ENCODE measurements at places on chromosomes 12 and 14.
A peak's percentile ranks its signal among the peaks of the same experiment; 100 is the strongest.

DNA sequence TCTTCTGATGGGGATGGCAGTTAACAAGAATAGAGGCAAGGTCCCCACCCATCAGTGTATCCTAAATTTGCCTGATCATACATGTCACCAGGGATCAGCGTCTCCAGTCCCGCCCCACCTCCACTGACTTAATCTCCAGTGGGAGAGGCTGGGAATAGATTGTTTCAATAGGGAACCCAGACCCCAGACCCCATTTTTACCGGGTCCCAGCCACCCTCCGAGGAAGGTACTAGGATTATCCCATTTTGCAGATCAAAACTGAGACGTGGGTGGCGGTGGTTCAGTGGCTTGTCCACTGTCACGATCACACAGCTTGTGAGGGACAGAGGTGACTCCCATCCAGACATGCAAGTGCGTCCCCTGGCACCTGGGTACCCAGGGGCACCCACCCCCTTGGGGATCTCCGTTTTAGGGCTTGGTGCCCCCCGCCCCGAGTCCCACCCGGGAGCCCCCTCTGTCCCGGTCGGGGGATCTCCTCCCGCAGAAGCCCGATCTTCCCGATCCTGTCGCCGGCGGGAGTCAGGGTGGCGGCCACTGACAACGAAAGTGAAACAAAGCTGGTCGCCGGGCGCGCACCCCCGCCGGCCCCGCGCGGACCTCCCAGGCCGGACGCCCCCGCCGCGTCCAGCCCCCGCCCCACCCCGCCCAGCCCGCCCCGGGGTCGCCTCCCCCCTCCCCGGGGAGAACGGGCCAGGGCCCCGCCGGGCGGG, 523 bp downstream of the WSB2 start:
- peak; percentile 19 for DNase-seq

DNA sequence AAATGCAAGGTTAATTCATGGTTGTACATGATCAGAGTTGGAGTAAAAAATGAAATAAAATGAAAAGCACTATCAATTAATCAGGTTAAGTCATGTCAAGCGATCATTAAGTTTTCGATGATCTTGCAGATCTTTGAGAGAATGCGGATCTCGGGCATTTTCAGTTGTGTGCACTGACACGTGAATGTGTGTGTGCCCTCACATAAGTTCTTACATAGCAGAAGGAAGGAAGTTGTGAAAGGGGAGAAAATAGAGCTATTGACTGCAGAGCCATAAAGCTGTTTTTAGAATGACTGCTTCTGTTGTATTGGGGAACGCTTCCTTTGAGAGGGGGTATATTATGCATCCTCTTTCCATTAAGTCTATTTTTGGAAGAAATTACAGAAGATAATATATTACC, 101.3 kb downstream of the HMGA2 start:
- DNase-seq = no peak

DNA sequence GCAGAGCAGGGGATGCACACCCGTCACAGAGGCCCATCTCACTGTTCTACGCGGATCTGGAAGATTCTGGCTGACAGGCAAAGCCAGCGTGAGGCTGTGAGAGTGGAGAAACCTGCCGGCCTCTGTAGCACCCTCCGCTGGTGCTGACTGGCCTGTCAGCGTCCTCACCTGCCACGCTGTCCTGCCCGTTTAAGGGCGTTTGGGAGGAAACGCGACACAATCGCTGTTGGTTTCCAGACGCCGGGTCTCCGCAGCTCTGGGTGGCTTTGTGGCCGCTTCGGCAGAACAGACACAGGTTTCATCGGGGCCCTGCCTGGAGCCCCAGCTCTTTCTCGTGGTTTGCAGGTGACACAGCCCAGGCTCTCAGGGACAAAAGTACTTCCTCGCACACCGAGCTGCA, 70.6 kb downstream of the NOC4L start:
- DNase-seq = no peak

- DNase-seq = no peak
These were observed 6.5 kb upstream of the OR4E1 start for GRCh38 chr14:21680072-21680471.

DNA sequence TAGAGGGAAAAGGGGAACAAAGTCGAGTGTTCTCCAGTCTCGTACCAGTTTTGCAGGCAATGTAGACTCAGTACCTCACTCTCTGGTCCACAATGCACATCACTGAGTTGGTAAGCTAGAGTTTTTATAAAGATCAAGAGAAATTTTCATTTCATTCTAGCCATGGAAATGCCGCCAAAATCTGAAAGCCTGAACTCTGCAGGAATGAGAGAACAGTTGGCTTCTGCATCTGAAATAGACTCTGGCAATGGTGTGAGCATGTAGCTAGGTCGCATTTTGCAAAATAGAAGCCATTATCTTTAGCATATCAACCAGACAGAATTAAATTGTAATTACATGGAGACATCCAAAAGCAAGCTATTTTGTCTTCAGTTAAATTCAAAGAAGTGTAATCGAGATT, 381.0 kb downstream of the NOVA1 start:
- DNase-seq = no peak

- DNase-seq = peak; percentile 17
These were observed 8.4 kb downstream of the PAPLN start for GRCh38 chr14:73245480-73246325.

- peak; percentile 69 for DNase-seq
These were observed 448.5 kb downstream of the TMEM121 start for GRCh38 chr14:105974902-105975301.

DNA sequence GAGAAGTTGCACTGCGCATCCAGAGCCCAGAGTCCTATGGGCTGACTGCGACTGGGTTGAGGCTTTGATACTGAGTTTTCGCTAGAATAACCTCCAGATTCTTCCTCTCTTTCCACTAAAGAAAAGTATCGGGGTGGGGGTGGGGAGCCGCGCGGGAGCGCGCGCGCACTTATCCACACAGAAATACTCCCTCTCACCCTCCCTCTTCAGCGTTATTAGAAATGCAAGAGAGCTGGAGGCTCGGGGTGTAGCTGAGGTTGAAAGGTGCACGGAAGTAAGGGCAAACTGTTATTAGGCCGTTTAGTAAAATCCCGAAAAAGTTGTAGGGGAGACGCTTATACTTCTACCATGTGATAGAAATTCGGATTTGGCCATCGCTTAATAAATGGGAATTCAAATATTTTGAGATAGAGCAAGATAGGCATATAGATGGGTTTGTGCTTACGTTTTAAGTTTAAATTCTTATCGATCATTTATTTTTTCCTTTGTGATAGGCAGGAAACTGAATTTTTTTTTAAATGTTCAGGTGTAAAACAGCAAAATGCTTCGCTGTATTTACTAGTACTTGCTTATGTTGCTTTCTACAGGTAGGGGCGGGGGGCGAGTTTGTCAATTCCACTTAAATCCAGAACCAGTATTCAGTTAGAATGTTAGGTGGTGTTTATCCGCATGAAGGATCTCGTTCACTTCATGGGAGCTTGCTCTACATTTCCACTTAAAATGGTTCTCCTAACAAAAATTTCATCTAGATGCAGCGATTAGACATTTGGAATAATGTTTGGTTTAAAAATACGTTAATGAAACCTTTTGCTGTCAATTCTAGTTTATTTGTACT, 1.1 kb downstream of the ARHGAP5 start:
- peak; percentile 11 for DNase-seq

DNA sequence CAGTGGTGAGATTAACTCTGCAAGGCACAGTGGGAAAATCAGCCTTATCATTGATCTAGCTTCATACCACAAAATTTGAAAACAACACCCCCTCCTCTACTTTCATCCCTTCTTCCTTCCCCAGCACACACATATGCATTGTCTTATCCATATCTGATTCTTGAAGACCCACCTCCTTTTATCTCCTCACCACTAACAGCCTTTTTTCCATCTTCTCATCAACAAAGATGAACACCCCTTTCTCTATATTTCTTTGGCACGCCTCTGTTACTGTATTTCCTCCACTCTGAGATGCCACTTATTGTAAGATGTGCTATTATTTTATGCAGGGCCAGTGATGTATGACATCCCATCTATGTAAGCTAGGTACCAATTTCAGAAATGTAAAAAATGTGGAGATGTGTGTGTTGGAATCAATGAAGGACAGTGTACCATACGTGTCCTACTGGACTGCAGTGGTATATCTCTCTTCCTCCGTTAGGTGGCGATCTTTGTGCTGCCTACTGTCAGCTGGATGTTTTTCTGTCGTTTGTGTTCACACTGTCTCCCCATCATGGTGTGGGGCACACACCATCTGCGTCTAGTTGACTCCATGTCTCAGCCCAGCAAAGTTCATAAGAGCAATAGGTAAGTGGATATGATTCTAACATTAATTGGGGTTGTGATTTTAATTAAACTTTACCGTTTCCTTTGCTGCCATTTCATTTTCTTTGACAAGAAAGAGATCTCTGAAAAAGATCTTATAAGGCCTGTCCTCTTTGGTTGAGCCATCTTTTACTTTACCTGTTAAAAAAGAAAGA, 24.0 kb downstream of the CCDC38 start:
- DNase-seq = peak; percentile 45

DNA sequence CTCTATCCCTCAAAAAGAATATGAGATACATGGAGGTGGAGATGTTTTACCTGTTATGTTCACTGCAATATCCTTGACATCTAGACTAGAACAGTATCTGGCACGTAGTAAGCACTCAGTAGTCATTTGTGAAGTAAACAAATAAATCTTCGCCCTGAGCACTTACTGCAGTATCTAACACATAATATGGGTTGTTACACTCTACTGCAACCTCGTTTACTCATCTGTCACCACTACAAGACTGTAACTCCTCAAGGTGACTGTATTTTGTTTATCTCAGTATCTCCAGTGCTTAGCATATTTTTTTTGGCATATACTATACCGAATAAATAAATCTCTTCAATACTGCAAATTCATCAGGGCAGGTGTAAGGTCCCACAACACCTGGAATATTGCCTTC, 66.1 kb downstream of the WASHC3 start:
- no peak for DNase-seq

GRCh38 chr14:90664911-90665310, 151.3 kb downstream of the TTC7B start:
- DNase-seq = no peak

GRCh38 chr14:46325157-46325556, 326.4 kb downstream of the RPL10L start:
- no peak for DNase-seq

- DNase-seq = no peak
These were observed 172.4 kb upstream of the SOX5 start for GRCh38 chr12:24121911-24122310.

- DNase-seq = no peak
These were observed 64.5 kb downstream of the FOXG1 start for GRCh38 chr14:28831126-28831525.

- DNase-seq = no peak
These were observed 55.4 kb downstream of the RPAP3 start for GRCh38 chr12:47650469-47650868.

GRCh38 chr12:77294016-77294415, 228.6 kb upstream of the E2F7 start:
- no peak for DNase-seq

- DNase-seq = no peak
These were observed 71.2 kb downstream of the RIN3 start for GRCh38 chr14:92584816-92585215.

DNA sequence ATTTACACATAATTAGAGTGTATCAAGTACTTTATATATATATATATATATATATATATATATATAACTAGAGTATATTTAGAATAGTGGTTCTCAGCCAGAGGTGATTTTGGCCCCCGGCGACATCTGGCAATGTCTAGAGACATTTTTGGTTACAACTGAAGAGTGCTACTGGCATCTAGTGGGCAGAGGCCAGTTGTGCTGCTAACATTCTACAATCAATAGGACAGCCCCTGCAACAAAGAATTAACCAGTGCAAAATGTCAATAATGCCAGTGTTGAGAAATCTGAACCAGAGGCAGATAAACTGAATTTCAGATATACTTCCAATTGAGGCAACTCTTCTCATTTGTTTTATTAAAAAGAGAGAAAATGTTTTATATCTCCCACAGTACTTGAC, 8.9 kb downstream of the GTF2A1 start:
- peak; percentile 40 for DNase-seq

- no peak for DNase-seq
These were observed 520 bp downstream of the CSRP2 start for GRCh38 chr12:76878099-76878898.

- no peak for DNase-seq
These were observed 12.6 kb downstream of the KCNH5 start for GRCh38 chr14:63032641-63033040.

- no peak for DNase-seq
These were observed 46.1 kb upstream of the PPP2R5C start for GRCh38 chr14:101715210-101716076.

- no peak for DNase-seq
These were observed 12.5 kb upstream of the MARK3 start for GRCh38 chr14:103372552-103373304.

DNA sequence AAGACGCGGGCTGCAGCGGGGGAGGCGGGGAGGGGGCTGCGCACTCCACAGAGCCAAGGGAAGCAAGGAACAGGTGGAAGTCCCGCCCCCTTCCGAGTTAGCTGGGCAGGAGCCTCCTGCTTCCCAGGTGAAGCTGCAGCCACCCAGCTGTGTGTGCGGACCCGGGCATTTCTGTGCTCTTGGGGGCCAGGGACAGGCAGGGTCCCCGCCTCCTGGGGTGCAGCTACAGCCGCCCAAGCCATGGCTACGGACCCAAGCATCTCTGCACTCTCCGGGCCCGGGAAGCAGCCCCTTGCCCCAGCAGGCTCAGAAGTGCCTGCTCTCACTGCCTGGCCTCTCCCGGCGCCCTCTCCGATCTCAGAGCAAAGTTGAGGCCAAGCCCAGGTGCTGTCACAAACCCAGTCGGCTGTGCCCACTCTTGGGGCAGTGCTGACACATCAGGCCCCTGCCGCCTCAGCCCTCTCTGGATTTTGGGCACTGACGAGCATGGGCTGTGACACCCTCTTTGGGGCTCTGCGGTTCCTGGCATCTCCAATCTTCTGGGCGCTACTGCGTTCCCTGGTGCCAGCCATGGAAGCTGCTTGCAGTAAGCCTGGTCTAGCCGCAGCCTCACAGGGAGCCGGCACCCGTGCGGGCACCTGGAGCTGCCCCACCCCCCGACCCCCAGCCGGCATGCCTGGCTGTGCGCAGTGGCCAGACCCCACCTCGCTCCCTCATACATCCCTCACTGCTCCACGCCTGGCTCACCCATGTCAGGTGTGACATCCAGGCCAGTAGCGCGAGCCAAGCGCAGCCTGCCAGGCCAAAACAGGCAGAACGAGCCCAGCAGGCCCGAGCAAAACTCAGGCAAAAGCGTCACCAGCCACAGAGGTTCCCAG, 8.5 kb upstream of the MGAT4C start:
- no peak for DNase-seq

DNA sequence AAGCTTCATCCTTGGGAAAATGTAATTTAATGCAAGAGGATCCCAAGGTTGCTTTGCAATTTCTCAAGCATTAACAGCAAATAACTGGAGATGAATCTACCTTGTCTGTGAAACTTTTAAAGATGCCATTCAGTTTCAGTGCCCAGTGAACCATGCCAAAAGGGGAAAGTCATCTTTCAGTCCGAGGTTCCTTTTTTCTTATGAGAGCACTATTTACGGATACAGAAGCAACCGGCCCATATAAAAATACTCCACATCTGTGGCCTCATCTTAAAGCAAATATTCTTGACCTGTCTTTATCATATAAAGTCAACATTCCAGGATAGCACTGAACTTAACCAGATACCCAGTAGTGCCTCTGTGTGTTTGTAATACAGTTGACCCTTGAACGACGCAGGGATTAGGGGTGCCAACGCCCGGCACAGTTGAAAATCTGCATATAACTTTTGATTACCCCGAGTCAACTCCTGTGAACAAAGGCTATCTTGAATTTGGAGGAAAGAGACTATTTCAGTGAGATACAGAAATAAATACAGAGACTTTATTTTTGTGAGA, 209.4 kb downstream of the PCNX1 start:
- DNase-seq = no peak

- DNase-seq = peak; percentile 32
These were observed 411.0 kb upstream of the OR4E1 start for GRCh38 chr14:22084393-22085281.

- DNase-seq = peak; percentile 27
These were observed 101.1 kb upstream of the DCD start for GRCh38 chr12:54749191-54749818.

Measured in activated CD4-positive, alpha-beta T cell treated with anti-CD3 and anti-CD28 coated beads for 4 hours (primary cell).